Hair follicular keratinocyte (primary cell): ENCODE measurements at places on chromosomes 7 and 10. TPM values are rescaled to one million over a fixed set of nuclear protein-coding genes. Genes with fewer than 3 reads are reported as not detected.

Gene CTAGE4
- 0.46 and 1.0 TPM in 2 replicates for total RNA-seq

Gene CASTOR2
- 1.5 and 7.3 TPM in 2 replicates for total RNA-seq

Gene LIPF
- total RNA-seq = not detected in 2 replicates

Gene PRF1
- total RNA-seq = not detected in 2 replicates

Gene TRPV6
- 0.08 TPM in 1 of 2 replicates, not detected in the other for total RNA-seq

Gene TMEM213
- total RNA-seq = not detected in 2 replicates

Gene PTF1A
- total RNA-seq = not detected in 2 replicates

Gene NEBL
- total RNA-seq = 0.16 and 3.3 TPM in 2 replicates

Gene TUBB8
- total RNA-seq = not detected in 2 replicates

Gene AKR1C8
- total RNA-seq = not detected in 2 replicates

Gene UFSP1
- 3.0 and 6.3 TPM in 2 replicates for total RNA-seq

Gene KAZALD1
- 0.15 and 0.23 TPM in 2 replicates for total RNA-seq

Gene MOGAT3
- not detected in 2 replicates for total RNA-seq

Gene STYXL1
- total RNA-seq = 53.4 and 78.9 TPM in 2 replicates

Gene CPA1
- not detected in 2 replicates for total RNA-seq

Gene SPDYE6
- total RNA-seq = not detected in 2 replicates

Gene TPST1
- total RNA-seq = 32.4 and 32.6 TPM in 2 replicates

Gene PTN
- 0.23 TPM in 1 of 2 replicates, not detected in the other for total RNA-seq

Gene MKI67
- total RNA-seq = 18.2 and 55.1 TPM in 2 replicates

Gene TDRD1
- 0.31 and 0.76 TPM in 2 replicates for total RNA-seq

Gene CTAGE6
- total RNA-seq = not detected in 2 replicates

Gene TUBGCP2
- total RNA-seq = 53.7 and 67.2 TPM in 2 replicates

Gene TMEM229A
- total RNA-seq = not detected in 2 replicates

Gene CUZD1
- total RNA-seq = 0.11 and 0.39 TPM in 2 replicates

Gene NPY4R
- not detected in 2 replicates for total RNA-seq
